ENCODE measurements at places on chromosomes 1 and 21. TPM values are rescaled to one million over a fixed set of nuclear protein-coding genes. Genes with fewer than 3 reads are reported as not detected.

OR11L1 gene
- total RNA-seq: not detected

ACBD3 gene
- total RNA-seq: 38.4 TPM

RGL1 gene
- total RNA-seq: 12.3 TPM

NBPF10 gene
- total RNA-seq: 0.13 TPM

TSPAN1 gene
- 2.5 TPM for total RNA-seq

NEGR1 gene
- 0.25 TPM for total RNA-seq

OLFML3 gene
- 0.93 TPM for total RNA-seq

OR2L2 gene
- total RNA-seq: not detected

CDK18 gene
- 1.4 TPM for total RNA-seq

RGS13 gene
- total RNA-seq: not detected

L1TD1 gene
- not detected for total RNA-seq

C8B gene
- not detected for total RNA-seq

TMEM82 gene
- not detected for total RNA-seq

C1QC gene
- total RNA-seq: not detected

CDC42SE1 gene
- 51.4 TPM for total RNA-seq

RCC1 gene
- total RNA-seq: 70.0 TPM

RGS5 gene
- 0.54 TPM for total RNA-seq

EPHA2 gene
- 145 TPM for total RNA-seq

HAO2 gene
- total RNA-seq: not detected

TDRD5 gene
- total RNA-seq: 0.05 TPM

FBXO2 gene
- not detected for total RNA-seq

CFHR5 gene
- total RNA-seq: not detected

LHX8 gene
- not detected for total RNA-seq

TMEM35B gene
- 37.3 TPM for total RNA-seq

ST7L gene
- 19.3 TPM for total RNA-seq

S100A7 gene
- total RNA-seq: not detected

UBE2G2 gene
- 51.2 TPM for total RNA-seq

LCE1C gene
- total RNA-seq: not detected

PLPP3 gene
- 20.9 TPM for total RNA-seq

PKP1 gene
- 0.15 TPM for total RNA-seq

FNDC5 gene
- total RNA-seq: 0.07 TPM

GBP6 gene
- not detected for total RNA-seq

TRMT1L gene
- total RNA-seq: 11.7 TPM

ADGRB2 gene
- total RNA-seq: 0.40 TPM

FALEC gene
- not detected for total RNA-seq

RNU1-2 gene
- not detected for total RNA-seq

KRTAP12-2 gene
- total RNA-seq: not detected

PLXNA2 gene
- 123 TPM for total RNA-seq

WRAP73 gene
- 20.4 TPM for total RNA-seq

EXO1 gene
- total RNA-seq: 13.9 TPM

FAM167B gene
- total RNA-seq: 20.3 TPM

TCHH gene
- not detected for total RNA-seq

PPM1J gene
- total RNA-seq: 1.8 TPM

PGLYRP4 gene
- not detected for total RNA-seq

TMEM240 gene
- 0.69 TPM for total RNA-seq

SLC16A4 gene
- total RNA-seq: 1.5 TPM

UQCRHL gene
- total RNA-seq: 1.5 TPM

ANKRD45 gene
- total RNA-seq: not detected

CAPN9 gene
- not detected for total RNA-seq

FCRL1 gene
- not detected for total RNA-seq

NTMT2 gene
- total RNA-seq: not detected

CHI3L1 gene
- not detected for total RNA-seq

Data from mammary microvascular endothelial cell (primary cell).